Vein endothelial cell (primary cell): ENCODE measurements at places on chromosomes 11 and 22. TPM values are rescaled to one million over a fixed set of nuclear protein-coding genes. Genes with fewer than 3 reads are reported as not detected.

CNIH2 gene
- 0.33 TPM in 1 of 2 replicates, not detected in the other for total RNA-seq

XKR3 gene
- not detected in 2 replicates for total RNA-seq

OR52A1 gene
- not detected in 2 replicates for total RNA-seq

TMPRSS13 gene
- not detected in 2 replicates for total RNA-seq

GGTLC2 gene
- total RNA-seq: not detected in 2 replicates
